Activated CD8-positive, alpha-beta memory T cell treated with anti-CD3 and anti-CD28 coated beads for 1 hour (primary cell): ENCODE measurements at places on chromosomes 7 and 10.

DNA sequence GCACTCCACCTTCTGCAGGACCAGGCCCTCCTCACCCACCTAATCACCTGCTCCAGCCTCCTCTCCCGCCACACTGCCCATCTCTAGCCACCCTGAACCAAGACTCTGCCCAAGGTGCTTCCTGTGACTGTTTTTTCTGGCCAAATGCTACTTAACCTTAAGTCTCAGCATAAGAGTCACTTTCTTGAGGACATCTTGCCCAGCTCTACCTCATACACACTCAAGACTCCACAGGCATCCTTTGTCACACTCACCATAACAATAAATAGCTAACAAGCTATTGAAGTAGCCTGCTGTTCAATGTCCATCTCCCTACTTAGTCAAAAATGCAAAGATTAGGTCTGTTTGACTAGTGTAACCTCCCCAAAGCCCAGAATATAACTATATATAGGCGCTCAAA, 455.4 kb upstream of the NFE2L3 start:
- DNase-seq: no peak

DNA sequence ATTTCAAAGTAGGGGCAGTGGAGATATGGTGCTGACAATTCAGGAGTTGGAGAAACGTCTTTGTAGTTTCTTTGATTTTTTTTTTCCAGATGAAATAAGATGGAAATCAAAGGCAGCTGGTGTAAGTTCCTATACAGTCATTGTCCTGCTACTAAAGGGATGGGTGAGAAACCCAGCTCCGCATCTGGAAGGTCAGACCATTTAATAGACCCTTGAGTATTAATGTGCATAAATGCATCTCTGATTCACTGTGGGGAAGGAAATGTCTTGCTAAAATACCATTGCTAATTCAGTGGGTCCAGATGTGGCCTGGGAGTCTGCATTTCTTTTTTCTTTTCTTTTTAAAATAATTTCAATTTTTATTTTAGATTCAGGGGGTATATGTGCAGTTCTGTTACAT, 15.5 kb downstream of the ABCB4 start:
- no peak for DNase-seq

DNA sequence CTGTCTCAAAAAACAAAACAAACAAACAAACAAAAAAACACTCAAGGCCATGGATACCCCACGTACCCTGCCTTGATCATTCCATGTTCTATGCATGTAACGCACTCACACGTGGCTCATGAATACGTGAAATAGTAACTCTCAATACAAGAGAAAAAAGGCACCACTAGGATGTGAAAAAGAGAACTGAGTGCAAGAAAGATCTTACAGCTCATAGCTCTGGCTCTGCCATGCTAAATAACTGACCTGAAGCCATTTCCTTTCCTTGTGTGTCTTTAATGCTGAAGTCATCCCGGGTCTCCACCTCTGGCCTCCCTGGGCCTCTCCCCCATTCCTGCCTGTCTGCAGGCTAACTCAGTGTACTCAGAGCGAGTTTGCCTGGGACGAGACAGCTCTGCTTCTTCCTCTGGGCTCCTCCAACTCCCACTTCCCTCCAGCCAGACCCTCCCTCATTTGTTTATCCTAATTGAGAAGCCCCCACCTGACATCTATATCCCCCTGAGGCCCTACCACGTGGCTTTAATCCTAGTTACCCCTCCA, 117.3 kb downstream of the PRPF18 start:
- no peak for DNase-seq

GRCh38 chr10:131167036-131167860, 144.3 kb downstream of the TCERG1L start:
- no peak for DNase-seq

- DNase-seq: no peak
Observed at GRCh38 chr7:88442413-88442812, 135.7 kb upstream of the STEAP4 start.

- no peak for DNase-seq
Observed at GRCh38 chr10:25683344-25683743, 250.7 kb upstream of the MYO3A start.

GRCh38 chr10:10869592-10869991, 148.1 kb upstream of the CELF2 start:
- no peak for DNase-seq
